ENCODE measurements at places on chromosomes 6 and 20.

DNA sequence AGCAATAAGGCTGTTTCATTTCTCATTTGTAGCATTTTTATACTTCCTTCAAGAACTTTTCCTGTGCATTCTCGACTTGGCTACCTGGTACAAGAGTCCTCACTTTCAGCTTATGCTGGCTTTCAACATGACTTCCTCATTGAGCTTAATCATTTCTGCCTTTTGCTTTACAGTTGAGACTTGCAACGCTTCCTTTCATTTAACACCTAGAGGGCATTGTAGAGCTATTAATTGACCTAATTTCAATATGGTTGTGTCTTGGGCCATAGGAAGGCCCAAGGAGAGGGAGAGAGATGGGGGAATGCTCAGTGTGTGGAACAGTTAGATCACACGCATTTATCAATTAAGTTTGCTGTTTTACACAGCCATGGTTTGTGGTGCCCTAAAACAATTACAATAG, 37.2 kb downstream of the SLC22A2 start:
- DNase-seq = no peak

DNA sequence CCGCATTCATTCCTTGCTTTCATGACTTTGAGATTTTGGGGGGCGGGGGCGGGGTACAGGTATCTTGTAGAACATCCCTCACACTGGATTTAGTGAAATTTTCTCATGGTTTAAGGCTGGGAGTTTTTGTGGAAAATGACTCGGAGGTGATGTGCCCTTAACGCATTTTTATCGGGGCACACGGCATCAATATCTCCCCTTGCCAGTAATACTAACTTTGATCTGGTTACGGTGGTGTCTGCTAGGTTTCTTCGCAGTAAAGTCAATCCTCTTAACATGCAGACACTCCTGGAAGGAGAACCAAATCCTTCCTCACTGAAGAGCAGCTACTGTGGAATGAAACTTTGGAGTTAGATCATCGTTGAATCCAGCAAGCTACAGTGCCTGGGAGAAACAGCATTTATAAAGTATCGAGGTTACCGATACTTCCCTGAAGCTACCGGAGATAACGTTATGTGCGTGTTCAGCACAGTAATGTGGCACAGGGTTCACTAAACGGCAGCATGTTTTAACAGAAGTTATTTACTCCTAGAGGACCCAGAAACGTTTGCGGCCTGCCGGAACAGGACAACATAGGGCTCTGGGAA, 1.2 kb upstream of the DYNLRB1 start:
- DNase-seq = no peak

DNA sequence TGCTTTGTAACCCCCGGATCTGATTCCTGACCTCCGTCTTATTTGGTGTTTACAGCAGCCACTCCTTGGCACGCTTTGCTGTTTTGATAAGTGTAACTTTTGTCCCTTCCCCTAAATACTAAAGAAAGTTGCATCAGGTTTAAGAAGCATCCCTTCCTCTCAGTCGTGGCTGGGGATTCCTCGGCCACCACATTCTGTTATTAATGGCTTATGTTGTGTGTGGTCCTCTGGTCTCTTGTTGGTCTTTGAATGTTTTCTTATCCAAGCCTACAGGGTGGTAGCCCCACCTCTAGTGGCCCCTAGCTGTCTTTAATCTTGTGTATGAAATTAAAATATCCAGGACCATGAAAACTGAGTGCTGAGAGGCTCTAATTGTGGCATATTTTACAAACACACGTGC, 37.5 kb upstream of the FNDC1 start:
- DNase-seq = no peak

- no peak for DNase-seq
These were observed 41.9 kb downstream of the SNHG17 start for GRCh38 chr20:38393259-38393658.

GRCh38 chr6:166908811-166909210, 47.5 kb downstream of the RNASET2 start:
- no peak for DNase-seq

- DNase-seq = no peak
These were observed 4.8 kb upstream of the TUBB2B start for GRCh38 chr6:3232017-3232945.

- DNase-seq = no peak
These were observed 84.6 kb upstream of the SGK1 start for GRCh38 chr6:134402372-134402984.

- no peak for DNase-seq
These were observed 157.7 kb upstream of the MMS22L start for GRCh38 chr6:97440590-97441176.

- no peak for DNase-seq
These were observed 3.2 kb downstream of the OSBPL2 start for GRCh38 chr20:62241506-62241905.

- no peak for DNase-seq
These were observed 234.3 kb downstream of the ARHGAP18 start for GRCh38 chr6:129475477-129476247.

DNA sequence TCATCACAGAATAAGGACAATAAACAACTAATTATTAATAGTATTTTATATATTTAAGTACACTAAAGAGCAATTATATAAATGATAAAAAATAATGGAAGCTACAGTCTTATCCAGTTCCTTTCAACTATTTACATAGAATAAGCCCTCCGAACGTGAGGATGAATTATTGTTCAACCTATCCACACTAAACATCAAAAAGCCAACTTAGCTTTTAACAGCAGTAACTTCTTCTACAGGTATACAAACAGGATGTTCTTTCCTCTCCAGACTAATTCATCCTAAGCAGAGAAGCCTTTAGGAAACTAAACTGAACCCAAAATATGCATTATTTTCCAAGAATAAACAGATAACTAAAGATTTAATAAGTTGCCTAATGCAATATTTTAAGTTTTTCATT, 2.3 kb downstream of the FKBP5 start:
- no peak for DNase-seq

DNA sequence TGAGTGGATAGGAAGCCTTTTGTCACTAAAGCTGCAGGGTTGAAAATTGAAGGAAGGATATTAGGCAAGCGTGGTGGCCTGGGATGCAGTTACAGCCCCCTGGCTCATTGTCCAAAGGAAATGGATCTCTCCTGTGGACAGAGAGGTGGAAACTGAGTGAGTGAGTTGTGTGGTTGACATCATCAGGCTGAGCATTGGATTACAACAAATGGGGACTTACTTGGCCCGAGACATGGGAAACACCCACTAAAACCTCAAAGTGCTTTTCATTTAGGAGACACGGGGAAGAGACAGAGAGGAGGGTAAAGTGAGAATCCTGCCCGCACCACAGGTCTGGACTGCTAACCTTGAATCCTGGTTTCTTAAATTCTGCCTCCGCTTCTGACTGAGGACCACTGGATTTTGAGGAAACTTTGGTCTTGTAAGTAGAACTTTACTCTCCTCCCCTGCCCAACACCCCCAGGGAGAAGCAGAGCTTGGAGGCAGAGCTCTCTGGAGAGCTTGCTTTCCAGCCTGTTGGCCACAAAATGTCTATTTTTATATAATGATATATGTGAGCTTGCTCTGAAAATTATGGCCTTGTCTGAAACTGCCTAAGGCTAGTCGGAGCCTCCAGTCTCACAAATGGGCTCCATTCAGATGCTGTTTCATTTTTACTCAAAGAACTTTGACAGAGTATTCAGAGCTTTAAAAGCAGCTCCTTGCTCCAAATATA, at the start of gene PKIG:
PKIG (plus strand) TSS at position 269 of the 715 bp plus-strand sequence. CDS start 31,978 bp downstream, outside the sequence.
- DNase-seq = no peak

DNA sequence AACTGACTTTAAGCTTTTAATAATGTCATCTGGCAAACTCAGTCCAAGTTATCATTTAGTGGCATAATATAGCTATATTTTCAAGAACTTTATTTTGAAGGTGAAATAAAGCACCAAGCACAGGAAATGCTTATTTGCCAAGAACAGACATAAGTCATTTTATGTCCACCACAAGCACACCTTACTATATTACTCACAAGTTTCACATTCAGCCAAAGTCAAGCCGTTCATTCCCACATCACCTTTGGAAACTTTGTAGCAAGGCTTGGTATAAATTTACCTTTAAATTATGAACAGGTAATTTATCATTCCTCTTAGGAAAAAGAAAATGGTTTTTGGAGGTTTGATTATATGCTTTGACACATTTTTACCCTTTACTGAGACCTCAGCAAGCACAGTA, 236.8 kb upstream of the FKBP1C start:
- no peak for DNase-seq

- no peak for DNase-seq
These were observed 336 bp upstream of the LY6G5C start for GRCh38 chr6:31681135-31681671.

DNA sequence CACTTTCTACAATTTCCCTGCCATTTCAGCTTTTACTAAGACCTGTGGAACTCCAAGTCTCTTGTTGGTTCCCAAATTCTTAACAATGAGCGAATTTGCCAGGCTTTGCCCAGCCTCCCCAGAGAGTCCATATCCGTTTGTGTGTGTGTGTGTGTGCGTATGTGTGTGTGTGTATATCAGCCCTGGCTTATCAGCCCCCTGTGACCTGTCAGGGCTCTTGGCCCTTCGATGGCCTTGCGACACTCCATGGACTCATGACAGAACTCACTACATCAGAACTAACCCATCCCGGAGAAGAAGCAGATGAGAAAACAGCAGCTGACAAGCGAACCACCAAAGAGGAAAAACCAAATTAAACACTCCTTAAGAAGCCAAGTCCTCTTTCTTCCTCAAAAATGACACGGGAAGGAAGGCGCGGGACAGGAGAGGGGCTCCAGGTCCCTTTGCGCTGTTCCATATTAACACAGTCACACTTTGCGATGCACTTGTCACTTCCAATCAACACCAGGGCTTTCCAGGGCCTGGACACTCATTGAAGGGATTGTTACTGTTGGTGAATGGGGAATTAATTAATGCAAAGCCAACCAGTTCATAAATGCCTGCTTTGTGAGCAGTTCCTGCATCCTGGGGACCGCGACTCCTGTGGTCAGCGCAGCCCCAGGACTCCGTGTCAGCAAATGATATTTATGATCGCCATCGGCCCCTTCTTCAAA, 524.0 kb downstream of the CD83 start:
- no peak for DNase-seq

- DNase-seq = no peak
These were observed 293.5 kb downstream of the SMOC2 start for GRCh38 chr6:168734523-168734922.

Measured in T-helper 2 cell (primary cell).